ENCODE measurements at places on chromosomes 5 and 9.

DNA sequence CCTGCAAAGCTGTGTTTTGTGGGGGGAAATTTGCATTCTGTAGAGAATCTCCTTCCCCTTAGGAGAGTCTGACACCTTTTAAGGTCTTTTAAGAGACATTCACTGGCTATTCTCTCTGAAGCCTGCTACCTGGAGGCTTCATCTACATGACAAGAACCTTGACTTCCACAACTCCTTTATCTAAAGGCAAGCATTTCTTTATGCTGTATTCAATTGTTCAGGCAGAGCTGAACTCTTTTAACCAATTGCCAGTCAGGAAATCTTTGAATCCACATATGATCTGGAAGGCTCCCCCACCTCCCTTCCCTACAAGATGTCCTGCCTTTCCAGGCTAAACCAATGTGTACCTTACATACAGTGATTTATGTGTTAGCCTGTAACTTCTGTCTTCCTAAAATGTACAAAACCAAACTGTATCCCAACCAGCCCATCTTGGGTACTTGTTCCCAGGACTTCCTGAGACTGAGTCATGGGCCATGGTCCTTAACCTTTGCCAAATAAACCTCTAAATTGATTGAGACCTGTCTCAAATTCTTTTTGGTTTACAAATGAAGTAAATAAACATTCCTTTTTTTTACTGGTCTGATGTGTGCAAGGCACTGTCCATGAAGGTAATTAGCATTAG lies 9.9 kb downstream of the C9orf85 start:
- DNase-seq, result no peak

- no peak for DNase-seq
These were observed 327.5 kb downstream of the TMEM232 start for GRCh38 chr5:110398951-110399350.

GRCh38 chr9:90029996-90030395 lies 425.2 kb downstream of the GADD45G start:
- DNase-seq, result no peak

- no peak for DNase-seq
These were observed 79.1 kb upstream of the FSTL4 start for GRCh38 chr5:133691448-133691847.

GRCh38 chr9:111572950-111573604 lies 26.4 kb downstream of the PTGR1 start:
- DNase-seq, result no peak

GRCh38 chr5:158925314-158925713 lies 174.4 kb downstream of the EBF1 start:
- DNase-seq, result no peak
